Activated CD4-positive, alpha-beta T cell treated with anti-CD3 and anti-CD28 coated beads, Interleukin-2, amount 10 ng/mL, durations not matched to agents 24 days and 14 days (primary cell): ENCODE measurements at places on chromosomes 16 and 17. TPM values are rescaled to one million over a fixed set of nuclear protein-coding genes. Genes with fewer than 3 reads are reported as not detected.

DNA sequence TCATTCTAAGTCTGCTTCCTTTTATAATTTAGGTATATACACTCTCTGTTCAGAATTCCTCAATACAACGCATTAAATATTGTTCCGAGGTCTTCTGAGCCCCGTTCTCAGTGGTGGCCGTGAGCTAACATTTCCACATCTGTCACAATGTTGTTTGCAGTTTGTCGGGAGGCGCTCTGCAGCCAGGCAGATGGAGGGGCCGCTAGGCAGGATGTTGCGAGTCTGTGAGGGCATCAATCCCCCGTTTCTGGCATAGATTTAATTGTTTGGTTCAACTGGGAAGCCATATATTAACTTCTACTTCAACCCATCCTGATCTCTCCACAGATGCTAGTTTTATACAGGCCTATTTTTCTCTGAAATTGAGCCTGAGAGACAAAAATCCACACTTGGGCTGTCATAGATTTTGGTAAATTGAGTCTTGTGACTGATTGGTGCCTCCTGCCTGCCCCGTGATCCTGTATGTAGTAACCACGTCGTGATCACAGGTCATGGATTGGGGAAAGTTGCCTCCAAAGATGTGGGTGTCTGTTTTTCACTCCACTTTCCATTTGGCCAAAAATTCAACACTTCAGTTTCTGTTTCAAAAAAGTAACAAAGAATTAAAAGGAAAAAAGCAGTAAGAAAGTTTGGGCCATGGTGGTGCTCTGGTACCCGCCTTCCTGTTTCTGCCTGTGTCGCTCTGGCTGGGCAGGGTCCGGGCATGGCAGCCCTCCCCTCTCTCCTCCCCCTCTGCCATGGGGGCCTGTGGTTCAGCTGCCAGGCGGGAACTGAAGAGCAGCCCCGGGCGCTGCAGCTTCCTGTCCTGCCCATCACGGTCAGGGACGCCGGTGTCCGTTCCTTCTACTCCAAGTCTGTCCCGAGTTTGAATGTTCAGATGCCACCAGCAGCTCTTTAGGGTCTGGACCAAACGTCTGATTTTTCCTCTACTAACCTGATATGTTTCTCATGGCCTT is 41.5 kb downstream of the RPTOR start:
- H3K4me1 ChIP-seq, result peaks cover 40% of the 10 kb centered on the region
- no peaks in the 10 kb centered on the region for H3K27me3 ChIP-seq
- peak overlapping the region; percentile 61 for H3K4me3 ChIP-seq
- no peak for DNase-seq
- peak overlapping the region; percentile 87 for H3K27ac ChIP-seq

- H3K27me3 ChIP-seq, result no peaks in the 10 kb centered on the region
- peaks cover 23% of the 10 kb centered on the region for H3K4me1 ChIP-seq
- no peak overlapping the region for H3K27ac ChIP-seq
- DNase-seq, result no peak
Observed at GRCh38 chr16:81711657-81712319, 67.3 kb upstream of the PLCG2 start.

DNA sequence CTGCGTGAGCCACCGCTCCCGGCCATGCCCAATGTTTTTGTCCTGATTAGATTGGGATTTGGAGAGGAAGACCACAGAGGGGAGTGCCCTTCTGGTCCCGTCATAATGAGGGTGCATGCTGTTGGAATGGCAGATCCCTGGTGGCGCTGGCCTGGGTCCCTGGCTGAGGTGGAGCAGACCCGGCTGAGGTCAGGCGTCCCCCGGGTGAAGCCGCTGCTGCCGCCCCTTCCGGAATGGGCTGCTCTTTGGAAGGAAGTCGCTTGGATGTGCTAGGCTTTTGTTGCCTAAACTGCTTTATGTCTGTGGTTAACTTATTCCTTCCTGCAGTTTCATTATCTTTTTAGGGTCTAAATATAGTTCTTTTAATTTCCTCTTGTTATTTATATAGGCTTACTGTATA is 120.3 kb upstream of the CHMP6 start:
- H3K27me3 ChIP-seq, result no peaks in the 10 kb centered on the region
- peak overlapping the region; percentile 69 for H3K4me3 ChIP-seq
- peak overlapping the region; percentile 74 for H3K27ac ChIP-seq
- peaks cover 45% of the 10 kb centered on the region for H3K36me3 ChIP-seq
- peak; percentile 83 for DNase-seq
- peaks cover 74% of the 10 kb centered on the region for H3K4me1 ChIP-seq

FN3K gene
- total RNA-seq, result 2.9 and 3.7 TPM in 2 replicates

PPP1R27 gene
- total RNA-seq, result not detected in 2 replicates
